Stimulated activated CD8-positive, alpha-beta memory T cell treated with anti-CD3 and anti-CD28 coated beads, Interleukin-4, amount 100 ng/mL, for 1 hour (primary cell): ENCODE measurements at places on chromosomes 12 and 14.

DNA sequence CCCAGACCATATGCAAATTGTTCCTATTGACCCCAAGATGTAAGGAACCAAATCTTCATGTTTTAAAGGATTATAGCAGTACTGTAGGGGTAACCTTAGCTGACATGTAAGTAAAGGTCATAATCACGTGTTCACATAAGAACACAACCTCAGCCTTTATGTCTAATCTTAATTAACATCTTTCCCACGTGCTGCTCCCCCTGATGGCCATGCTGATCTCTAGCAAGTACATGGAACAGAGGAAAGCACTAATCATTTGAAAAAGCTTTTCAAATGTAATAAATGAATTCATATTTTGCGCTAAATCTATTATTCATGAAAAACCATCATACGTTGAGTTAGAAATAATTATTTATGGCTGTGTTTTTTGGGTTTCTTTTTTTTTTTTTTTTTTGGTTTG, 30.5 kb upstream of the ITPR2 start:
- DNase-seq: no peak

GRCh38 chr12:104182144-104182543, 33.4 kb upstream of the TXNRD1 start:
- no peak for DNase-seq

DNA sequence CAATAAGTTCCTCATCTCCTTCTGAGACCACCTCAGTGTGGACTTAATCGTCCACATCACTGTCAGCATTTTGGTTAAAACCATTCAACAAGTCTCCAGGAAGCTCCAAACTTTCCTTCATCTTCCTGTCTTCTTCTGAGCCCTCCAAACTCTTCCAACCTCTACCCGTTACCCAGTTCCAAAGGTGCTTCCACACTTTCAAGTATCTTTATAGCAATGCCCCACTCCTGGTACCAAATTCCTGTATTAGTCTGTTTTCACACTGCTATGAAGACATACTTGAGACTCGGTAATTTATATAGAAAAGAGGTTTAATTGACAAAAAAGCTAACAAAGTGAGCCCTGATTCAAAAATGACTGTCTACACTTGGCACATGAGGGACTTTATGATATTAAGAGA, 22.8 kb downstream of the EMP1 start:
- no peak for DNase-seq

GRCh38 chr12:44947163-44947562, 71.0 kb upstream of the NELL2 start:
- no peak for DNase-seq

GRCh38 chr14:37813732-37814131, 218.3 kb downstream of the TTC6 start:
- DNase-seq: no peak
